ENCODE measurements at places on chromosomes 3 and 15.

GRCh38 chr3:121690777-121691405, 30.2 kb upstream of the HCLS1 start:
- no peak for DNase-seq

GRCh38 chr3:24578951-24579421, 84.3 kb upstream of the THRB start:
- DNase-seq = no peak

DNA sequence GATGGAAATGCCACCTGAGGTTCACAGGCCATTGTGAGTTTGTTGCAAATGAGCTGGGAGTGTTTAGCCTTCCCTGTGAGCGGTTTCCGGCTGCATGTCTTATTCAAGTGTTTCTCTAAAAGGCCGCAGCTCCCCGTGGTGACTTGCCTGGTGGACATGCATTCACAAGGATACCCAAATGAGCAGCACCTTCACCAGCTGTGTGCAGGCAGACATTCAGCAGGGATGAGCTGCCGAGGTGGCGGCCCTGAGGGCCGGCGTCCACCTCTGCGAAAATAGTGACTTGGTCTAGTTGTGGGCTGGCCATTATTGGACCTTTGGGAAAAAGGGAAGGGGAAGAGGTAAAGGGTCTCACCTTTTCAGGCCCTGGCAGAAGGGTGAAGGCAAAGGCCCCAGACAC, 23.4 kb downstream of the SPSB4 start:
- no peak for DNase-seq

DNA sequence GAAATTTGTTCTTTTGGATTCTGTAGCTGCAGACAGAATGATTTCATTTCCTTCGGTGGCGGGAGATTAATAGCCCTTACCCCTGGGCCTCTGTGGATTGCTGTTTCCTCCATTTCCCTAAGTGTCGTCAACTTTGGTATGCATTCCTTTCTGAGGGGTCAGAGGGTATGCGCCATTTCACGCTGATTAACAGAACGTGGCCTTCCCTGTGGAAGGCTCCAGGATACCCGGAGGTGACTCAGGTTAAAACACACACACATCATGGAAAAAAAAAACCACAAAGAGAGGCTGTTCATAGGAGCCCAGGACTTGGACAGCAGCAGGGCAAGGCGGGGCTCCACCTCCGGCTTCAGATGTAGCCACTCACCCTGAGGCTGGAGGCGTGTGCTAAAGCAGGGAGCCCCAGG, 51.9 kb downstream of the EPHB1 start:
- DNase-seq = no peak

DNA sequence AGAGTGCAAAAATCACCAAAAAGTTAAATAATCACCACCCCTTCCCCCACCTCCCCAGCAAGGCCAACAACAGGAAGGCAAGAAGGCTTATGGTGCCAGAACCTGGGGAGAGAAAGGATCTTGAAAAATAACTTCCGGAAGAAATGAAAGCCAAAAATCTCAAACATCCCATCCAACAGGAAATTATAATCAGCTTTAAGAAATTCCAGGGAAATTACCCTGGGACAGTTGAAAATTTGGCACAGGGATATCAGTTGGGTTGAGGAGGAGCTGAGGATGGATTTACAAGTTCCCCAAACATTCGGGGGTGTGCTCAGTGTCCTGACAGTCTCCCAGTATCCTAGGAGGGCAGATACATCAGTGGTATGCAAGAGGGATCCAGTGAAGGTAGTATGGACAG, 82.7 kb downstream of the POLR2M start:
- no peak for DNase-seq

DNA sequence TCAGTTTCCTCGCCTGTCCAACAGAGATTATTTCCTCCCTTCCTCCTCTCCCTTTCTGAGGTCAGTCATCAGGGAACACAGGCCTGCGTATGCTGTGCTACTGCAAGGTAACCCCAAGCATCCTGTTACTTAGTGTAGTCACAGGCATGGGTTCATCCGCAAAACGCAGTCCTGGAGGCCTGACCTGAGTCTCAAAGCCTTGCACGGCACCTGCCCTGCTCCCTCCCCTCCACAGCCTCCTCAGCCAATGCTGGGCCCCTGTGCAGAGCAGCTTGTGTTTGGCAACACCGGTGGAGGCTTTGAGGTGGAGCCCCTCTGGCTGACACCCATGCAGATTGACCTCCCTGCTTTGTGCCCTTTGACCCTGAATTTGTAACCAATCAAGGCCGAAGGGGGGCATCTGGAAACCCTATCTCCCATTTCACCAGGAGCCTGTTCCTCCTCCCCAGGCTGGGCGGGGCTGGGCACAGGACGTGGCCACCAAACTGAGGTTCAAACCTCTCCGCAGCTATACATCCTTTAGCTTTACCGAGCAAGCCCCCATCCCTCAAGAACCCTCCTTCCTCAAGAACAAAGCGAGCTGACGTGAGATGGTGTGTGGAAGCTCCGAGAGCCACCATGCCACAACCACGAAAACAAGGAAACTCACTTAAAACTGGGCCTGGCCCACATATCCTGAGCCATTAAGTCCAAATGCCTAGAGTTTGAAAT, 21.5 kb downstream of the TKT start:
- no peak for DNase-seq

- no peak for DNase-seq
Measured at GRCh38 chr15:89975482-89976245, 25.5 kb upstream of the ZNF710 start.

- no peak for DNase-seq
Measured at GRCh38 chr15:28932361-28932760, 46.6 kb downstream of the APBA2 start.

- no peak for DNase-seq
Measured at GRCh38 chr3:99330281-99330680, 308.1 kb upstream of the COL8A1 start.

DNA sequence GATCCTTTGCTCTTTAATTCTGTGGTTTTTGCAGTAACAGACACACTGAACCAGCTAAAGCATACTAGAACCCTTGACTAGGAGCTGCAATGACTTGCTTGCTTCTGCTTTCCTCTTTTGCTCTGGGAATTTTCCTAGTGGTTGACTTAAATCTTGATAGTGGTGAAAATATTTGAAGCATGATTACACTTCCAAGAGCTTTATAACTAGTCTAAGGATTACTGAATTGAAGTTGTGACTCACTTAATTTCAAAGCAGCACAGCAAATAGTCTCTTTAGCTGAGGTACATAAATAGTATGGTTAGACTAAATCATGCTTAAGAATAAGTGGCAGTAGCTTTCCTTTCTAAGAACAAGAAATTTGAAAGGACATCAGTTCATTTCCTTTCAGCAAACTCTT, 513.5 kb upstream of the GBE1 start:
- DNase-seq = no peak

GRCh38 chr15:38878926-38879325, 314.3 kb upstream of the RASGRP1 start:
- DNase-seq = no peak

GRCh38 chr3:73616056-73616455, 8.7 kb downstream of the PDZRN3 start:
- no peak for DNase-seq

GRCh38 chr15:53835309-53835708, 75.8 kb upstream of the WDR72 start:
- no peak for DNase-seq

- DNase-seq = no peak
Measured at GRCh38 chr3:45119824-45120358, 26.3 kb downstream of the CDCP1 start.

GRCh38 chr3:123261666-123262065, 59.9 kb downstream of the SEC22A start:
- DNase-seq = no peak

GRCh38 chr3:165839296-165840076, 2.3 kb upstream of the BCHE start:
- DNase-seq = no peak

- no peak for DNase-seq
Measured at GRCh38 chr15:66923438-66923881, 141.9 kb upstream of the SMAD3 start.

DNA sequence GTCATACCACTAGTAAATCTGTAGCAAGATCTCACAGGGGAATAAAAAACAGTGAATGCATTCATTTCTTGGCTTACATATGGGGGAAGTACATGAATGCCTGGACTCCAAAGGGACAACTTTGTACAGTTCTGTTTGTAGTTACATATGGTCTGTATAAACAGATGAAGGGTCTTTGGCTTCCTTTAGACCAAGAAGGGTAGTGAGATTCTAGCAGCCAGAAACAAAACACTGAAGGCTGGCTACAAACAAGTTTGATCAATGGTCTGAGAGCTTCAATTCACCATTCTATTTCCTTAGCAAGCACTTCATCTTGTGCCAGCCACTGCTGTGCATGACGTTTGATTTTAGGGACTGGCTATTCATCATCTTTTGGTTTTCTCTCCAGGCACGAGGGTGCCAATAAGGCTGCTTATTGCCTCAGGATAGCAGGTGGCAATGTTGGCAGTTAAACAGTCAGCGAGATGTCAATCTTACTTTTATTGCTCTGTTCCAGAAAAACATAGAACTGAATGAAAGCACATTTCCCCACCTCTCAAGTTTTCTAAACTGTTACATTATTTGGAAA, 313.7 kb upstream of the COL8A1 start:
- DNase-seq = no peak

- peak; percentile 83 for DNase-seq
Measured at GRCh38 chr3:138774529-138775253, 60.0 kb downstream of the PIK3CB start.

DNA sequence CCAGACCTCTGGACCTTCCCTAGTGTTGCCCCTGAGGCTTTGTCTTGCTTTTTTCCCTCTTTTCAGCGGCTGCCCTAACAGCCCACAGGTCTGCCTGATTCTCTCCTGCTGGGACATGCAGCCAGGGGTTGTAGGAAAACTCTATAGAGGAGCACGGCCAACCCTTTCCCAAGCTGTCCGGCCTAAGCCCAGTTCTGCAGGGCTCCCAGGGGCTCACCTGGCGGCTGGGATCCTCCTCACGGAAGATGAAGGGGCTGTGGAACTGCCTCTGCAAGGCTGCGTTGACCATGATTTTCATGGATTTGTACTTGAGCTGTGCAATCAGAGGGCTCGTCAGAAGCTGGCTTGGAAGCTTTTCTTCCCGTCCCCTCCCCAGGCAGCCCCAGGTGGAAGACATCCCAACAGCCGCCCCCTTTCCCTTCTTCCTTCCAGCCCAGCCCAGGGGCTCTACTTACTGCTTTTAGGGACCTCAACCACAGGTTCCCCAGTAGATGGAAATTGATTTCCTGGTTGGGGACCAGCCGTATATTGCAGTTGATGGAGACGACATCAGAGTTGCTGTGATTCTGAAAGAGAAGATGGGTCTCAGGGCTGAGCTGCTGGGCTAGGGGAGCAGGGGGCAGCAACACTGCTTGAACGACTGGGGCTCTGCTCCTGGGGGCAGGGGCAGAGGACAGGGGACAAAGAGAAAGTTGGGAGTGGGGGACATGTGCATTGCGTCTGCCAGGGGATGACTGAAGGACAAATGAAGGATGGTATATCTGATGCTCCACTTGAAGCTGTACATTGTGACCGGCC, 29.8 kb downstream of the FEM1B start:
- no peak for DNase-seq

GRCh38 chr15:70585707-70586034, 177.7 kb downstream of the UACA start:
- DNase-seq = no peak

DNA sequence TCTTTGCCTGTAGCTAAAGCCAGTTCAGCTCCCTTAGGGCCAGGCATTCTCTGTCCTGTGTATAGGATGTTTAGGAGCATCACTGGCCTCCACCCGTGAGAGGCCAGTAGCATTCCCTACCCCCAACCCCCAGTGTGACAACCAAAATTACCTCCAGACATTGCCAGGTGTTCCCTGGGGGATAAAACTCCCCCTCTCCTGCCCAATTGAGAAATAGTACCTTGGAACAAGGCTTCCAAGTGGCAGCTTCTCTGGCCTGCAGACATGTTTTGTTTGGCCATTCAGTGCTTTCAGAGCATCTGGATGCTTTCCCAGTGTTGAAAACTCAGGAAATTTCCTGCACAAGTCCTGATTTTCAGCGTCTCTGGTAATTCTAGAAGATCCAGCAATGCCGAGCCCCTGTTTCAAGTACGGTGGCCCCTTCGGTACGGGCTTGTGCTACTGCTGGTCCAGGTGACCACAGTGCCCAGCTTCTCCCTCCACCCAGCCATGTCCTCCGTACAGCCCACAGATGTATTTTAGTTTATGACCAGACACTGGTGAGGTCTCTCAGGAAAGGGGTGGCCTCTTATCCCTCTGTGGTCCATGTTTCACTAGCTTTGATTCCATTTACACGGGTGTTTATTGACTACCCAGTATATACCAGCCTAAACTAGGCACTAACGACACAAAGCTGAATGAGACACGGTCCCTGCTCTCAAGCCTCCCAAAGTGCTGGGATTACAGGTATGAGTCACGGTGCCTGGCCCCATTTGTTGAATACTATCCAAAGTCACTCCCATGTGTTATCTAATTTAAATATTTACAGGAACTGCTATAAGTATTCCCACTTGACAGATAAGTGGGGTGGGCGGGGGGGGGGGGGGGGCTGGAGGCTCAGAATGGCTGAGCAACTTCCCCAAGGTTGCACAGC, 125.4 kb upstream of the RAD18 start:
- no peak for DNase-seq

GRCh38 chr15:85474700-85475316, 94.4 kb downstream of the AKAP13 start:
- no peak for DNase-seq

DNA sequence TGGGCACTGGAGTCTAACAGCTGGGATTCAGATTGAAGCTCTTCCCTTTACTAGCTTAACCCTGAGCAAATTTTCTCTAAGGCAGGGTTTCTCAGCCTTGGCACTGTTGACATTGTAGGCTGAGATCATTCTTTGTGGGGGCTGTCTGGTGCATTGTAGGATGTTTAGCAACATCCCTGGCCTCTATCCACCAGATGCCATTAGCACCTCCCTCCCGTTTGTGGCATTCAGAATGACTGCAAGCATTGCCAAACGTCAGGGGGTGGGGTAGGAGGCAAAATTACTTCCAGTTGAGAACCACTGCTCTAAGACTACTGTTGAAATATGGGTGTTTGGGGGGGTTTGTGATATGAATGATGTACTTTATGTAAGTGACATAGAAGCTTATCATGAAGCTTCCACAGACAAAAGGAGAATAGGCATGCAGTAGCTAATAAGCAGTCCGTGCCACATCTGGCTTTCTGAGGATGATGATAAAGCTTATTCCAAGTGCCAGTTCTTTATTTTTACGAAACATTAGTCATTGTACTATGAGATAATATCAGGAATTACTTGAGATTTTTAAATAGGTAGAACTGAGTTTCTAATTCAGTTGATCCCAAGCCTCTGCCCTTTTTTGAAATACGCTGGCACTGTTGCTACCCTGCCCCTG, 39.3 kb downstream of the NKIRAS1 start:
- DNase-seq = no peak

Data from NCI-H748 treated with DMSO at 0.1 percent for 48 hours (cell line).